ENCODE measurements at places on chromosomes 2 and 18. TPM values are rescaled to one million over a fixed set of nuclear protein-coding genes. Genes with fewer than 3 reads are reported as not detected.
A peak's percentile ranks its signal among the peaks of the same experiment; 100 is the strongest.

ERFE gene
- 0.27 TPM for total RNA-seq

POTEI gene
- 1.9 TPM for total RNA-seq

- peak; percentile 60 for DNase-seq
Measured at GRCh38 chr2:71348302-71348701, 16.7 kb downstream of the ZNF638 start.

DNA sequence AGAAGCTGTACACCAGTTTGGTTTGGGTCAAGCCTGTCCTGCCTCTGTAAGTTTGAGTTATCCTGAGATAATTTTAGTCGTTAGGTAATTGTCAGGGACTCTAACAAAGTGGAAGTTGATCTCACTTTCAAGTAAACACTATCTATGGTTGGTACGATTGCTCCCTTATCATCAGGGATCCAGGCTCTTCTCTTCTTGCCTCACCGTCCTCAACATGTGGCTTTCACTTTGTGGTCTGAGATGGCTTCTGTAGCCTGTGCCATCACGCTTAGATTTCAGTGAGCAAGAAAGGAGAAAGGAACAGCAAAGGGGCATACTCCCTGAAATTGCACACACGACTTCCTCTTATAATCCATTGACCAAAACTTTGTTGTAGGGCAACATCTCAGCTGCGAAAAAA is 115.6 kb downstream of the CTAGE1 start:
- DNase-seq, result no peak

- DNase-seq, result no peak
Measured at GRCh38 chr2:231720987-231721966, 13.0 kb downstream of the PTMA start.

GRCh38 chr2:233006648-233007047 is 6.4 kb downstream of the NGEF start:
- no peak for DNase-seq

GRCh38 chr2:167733747-167734146 is 513.6 kb downstream of the STK39 start:
- DNase-seq, result no peak

GRCh38 chr2:95283562-95283961 is 9.3 kb downstream of the PROM2 start:
- no peak for DNase-seq

DNA sequence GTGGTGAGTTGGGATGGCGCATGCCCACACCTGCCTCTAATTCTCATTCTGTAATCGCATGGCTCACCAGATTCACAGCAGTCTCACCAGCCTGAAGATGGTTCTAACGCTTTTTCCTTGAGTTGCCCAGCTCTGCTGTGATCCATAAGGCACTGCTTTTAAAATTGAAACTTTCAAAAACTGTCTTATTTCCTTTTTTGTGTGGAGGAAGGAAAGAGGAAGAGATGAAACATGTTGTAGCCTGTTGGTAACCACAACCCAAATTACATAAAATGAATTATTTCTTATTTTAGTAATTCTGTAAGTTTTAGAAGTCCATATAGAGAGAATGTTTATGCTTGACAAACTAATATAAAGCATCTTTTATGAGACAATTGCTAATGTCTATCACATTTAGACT is 165.4 kb downstream of the RBM43 start:
- DNase-seq, result no peak

DNA sequence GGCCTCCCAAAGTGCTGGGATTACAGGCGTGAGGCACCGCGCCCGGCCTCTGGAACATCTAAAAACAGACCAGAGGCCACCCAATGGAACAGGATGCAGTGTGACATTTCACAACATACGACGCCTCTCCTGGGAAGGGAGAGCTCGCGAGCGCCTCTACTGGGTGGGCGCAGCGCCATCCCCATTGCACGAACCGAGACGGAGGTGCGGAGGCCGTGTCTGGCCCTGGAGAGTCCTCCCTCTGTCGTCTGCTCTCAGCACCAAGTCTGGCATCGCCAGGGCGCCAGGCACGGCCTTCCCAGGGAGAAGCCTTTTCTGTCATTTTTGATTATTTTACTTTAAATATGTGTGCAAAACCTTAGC is 9.4 kb upstream of the GBX2 start:
- peak; percentile 66 for DNase-seq

LBX2 gene
- total RNA-seq, result 3.4 TPM

PTPRN gene
- 4.6 TPM for total RNA-seq

OTX1 gene
- not detected for total RNA-seq

DNA sequence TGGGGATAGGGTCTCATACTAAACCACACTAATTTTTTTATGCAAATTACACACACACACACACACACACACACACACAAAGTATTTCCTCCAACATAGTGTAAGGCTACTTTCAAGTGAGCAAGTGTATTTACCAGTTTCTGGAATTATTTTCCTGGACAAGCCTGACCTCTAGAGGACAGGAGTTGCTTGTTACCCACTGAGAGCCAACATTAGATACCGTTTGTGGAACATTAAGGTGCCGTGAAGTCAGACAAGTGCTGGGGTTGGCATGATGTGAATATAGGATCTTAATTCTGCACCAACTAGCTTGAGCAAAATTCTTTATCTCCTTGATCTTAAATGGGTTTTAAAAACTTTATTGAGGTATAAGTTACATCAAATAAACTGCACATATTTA is 39.3 kb upstream of the SERPINB2 start:
- peak; percentile 65 for DNase-seq

GYPC gene
- total RNA-seq, result 46.9 TPM

- peak; percentile 31 for DNase-seq
Measured at GRCh38 chr2:96470636-96471035, 34.5 kb downstream of the NEURL3 start.

- DNase-seq, result no peak
Measured at GRCh38 chr2:84704505-84705244, 176.2 kb downstream of the TRABD2A start.

UGT1A4 gene
- not detected for total RNA-seq

NYAP2 gene
- total RNA-seq, result 1.0 TPM

DNA sequence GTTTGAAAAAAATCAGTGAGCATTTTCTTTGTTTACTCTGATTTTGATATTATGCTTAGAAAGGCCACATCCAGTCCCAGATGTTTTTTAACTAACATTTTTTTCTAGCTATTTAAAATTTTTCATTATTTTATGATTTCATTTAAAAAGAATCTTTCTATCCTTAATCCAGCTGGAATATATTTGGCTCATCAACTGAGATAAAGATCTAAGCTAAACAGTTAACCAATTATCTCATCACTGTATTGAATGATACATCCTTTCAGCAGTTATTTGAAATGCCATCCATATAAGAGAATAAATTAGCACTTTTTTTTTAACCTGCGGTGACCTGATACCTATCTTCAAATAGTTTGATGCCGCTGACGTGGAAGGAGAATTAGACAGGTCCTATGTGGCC is 245.5 kb upstream of the COPS8 start:
- DNase-seq, result no peak

DNA sequence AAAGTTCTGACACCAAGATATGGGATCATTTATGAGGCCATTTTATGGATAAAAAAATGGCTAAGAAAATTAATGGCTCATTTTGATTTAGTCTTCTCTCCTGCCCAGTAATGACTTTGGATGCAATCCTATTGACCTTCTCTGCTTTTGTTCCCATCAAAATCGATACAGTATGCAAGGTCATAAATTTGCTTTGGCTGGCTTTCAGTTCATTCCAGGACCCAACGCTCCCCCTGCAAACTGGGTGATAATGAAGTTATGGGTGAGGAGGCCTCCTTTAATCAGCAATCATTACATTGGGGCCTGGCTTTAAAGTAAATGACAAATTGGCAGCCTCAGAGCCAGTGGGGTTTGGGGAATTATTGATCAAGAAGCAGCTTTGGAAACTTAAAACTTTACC is 351.8 kb upstream of the GYPC start:
- DNase-seq, result no peak

NPHP1 gene
- total RNA-seq, result 1.1 TPM

CHRND gene
- not detected for total RNA-seq

DNA sequence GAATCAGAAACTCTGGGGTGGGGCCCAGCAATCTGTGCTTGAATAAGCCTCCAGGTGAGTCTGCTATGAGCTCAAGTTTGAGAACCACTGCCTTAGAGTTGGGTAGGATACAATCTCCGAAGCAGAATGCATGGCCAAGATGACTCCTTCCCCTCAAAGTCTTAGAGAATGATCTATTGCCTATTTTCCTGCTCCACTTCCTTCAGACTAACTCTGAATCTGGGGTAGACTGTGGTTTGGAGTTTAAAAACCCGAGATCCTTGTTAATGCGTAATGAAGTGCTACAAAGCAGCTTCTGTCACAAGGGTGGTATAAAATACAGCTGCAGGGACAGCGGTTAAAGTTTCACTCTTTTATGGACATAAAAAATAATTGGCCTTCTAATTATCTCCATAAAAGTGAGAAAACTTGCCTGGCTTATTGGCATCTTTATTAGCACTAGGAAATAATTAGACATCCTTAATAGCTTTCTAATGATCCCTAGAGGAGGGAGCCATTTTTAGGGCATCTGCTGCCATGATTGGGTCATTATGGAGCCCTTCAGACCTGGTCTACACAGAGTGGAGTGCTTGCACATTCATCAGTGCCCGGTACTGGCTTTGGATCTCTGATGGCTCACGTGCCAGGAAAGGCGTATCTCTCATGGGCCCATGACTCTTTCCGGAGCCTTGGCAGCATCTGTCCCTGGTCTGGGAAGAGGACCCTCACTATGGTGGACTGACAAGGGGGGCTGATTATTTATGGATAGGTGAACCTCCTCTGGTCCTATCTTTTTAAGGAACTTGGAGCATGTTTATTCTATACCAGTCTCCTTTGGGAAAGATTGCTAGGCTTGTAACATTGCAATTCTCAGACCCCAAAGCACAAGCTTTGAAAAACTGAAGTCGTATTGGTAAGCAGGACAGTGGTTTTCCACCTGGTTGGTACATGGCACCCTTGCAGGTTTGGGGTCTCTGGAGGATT is 28.2 kb downstream of the SIX2 start:
- no peak for DNase-seq

DNA sequence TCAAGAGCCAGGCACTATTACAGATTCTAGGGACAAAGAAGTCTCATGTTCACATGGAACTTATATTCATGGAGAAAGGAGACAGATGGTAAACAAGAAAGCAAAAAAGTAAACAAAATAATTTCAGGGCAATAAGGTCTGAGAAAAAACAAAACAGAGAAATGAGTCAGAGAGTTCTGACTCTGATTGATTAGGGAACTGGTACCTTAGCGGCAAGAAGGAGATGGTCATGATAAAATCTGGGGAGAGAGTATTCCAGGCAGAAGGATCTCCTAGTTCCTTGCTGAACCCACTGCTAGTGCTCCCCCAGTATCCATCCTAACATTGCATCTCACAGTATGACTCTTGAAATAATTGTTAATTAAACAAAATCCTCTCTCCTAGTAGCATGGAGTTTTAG is 161.8 kb upstream of the KLF7 start:
- DNase-seq, result no peak

CYS1 gene
- 2.9 TPM for total RNA-seq

DNA sequence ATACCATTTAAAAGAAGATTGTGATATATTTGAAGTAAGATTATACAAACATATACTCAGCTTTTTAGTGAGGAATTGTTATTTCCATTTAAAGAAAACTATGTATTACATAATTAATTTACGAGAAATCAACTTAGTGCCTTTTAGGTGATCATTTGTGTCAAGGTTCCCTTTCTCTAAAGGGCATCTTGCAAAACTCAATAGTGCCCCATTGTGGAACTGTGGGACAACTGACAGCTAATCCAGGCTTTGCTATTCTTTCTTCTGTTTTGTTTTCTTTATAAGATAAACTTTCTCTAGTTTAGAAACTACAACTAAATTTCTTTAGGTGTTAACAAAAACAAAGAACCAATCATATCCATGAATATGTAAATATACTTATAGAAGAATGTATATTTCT is 24.3 kb upstream of the VIT start:
- peak; percentile 26 for DNase-seq

GRCh38 chr18:79092874-79093273 is 23.7 kb downstream of the ATP9B start:
- DNase-seq, result no peak

GPBAR1 gene
- 10.9 TPM for total RNA-seq

DNA sequence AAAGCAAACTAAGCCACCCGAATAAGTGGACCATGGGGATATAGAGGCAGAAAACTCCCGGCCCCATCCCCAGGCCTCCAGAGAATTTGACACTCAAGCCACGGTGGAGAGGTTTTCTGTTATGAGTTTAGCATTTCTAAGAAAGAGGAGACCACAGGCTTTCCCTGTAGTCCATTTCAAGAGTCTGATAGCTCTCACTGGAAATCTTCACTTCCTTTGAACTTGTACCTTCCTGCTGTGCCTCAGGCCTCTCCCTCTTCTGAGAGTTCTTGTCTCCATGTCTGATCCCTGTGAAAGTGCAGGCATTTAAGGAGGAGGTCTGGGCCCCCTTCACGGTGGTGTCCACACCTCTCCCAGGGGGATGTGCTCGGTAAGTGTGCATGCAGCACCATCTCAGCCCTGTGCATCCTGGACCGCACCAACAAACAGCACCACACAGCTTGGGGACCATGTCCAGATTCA is 113.7 kb downstream of the BCL2 start:
- no peak for DNase-seq

CFC1 gene
- total RNA-seq, result 12.4 TPM

- no peak for DNase-seq
Measured at GRCh38 chr2:239034561-239035341, 186.9 kb downstream of the TWIST2 start.

RAB6C gene
- 0.04 TPM for total RNA-seq

SIX2 gene
- 0.53 TPM for total RNA-seq

DNA sequence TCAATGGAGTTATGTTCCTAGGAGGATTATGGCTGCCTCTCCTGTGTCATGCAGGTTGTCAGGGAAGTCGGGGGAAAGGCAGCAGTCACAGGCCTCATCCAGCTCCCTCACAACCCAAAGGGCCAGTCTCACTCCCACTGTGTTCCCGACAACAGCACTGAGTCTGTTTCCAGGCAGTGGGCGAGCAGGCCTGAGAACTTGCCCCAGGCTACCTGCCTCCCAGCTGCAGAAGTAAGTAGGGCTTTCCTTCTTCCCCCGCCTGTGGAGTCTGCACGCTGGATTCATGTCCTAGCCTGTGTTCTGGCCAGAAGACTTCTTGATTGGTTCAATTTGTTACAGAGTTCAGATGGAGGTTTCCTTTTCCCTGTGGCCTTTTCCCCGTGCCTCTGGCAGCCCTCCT is 8.2 kb upstream of the ZNF638 start:
- no peak for DNase-seq

- no peak for DNase-seq
Measured at GRCh38 chr18:34697233-34697632, 12.9 kb upstream of the DTNA start.

All from hepatocyte (in vitro differentiated cells).